ENCODE measurements at places on chromosomes 16 and 17.

DNA sequence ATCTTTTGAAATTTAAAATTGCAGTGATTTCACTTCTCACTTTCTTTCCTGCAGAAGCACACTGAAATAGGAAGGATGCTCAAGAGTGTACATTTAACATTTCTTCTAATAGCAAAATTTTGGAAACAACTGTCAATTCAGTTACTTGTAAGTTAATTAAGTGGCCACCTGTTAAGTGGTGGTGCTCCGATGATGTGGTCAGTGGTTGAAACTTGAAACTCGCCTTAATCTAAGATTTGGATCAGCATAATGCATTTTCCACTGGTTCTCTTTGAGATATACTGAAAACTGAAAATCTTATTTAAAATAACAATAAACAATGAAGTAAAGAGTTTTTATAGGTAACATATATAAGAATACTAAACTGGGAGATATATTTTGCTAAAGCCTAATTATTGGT, 7.0 kb upstream of the MYH8 start:
- no peak for DNase-seq

- no peak for DNase-seq
Observed at GRCh38 chr17:54992797-54993639, 24.5 kb downstream of the STXBP4 start.

GRCh38 chr16:17258848-17259713, 211.7 kb downstream of the XYLT1 start:
- DNase-seq = no peak

DNA sequence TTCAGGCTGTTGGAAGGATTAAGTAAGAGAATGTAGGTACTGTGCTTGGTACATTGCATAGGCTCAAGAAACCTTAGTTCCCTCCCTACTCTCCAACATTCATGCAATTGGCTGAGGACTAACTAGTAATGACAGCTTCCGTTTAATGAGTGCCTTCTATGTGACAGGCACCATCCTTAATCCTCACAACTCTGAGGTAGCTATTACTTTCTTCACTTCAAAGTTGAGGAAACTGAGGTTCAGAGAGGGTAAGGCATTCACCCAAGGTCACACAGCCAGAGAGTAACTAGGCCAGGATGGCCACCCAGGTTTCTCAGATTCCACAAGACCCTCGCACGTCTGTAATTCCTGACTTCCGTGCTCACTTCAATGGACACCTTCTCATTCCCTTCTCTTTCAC, 22.2 kb downstream of the UNC119 start:
- no peak for DNase-seq

DNA sequence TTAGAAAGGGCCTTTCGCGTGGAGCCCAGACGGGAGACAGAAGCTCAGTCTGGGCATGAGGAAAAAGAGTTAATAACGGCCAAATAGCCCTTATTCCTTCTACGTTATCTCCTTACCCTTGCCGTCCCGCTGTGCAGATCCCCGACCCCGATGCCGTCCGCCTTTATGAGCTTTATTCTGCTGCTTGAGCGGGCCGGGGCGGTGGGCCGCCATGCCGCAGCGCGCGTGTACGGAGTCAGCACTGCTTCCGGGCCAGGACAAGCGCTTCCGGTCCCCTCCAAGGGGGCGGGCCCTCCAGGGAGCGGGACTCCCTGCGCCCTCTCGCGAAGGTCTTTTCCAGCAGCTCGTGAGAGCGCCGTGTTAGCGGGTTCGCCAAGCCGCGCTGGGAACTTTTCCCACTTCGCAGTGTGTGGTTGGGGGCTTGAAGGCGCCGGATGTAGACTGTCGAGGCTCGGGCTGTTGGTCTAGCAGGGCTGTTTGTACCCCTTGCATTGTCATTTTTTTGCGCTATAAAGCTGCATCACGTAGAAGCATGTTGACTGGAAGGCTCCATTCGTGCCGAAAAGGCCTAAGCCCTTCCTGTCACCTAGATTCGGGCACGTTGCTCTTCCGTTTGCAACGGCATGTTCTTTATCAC, at the start of gene TSR1:
TSR1 (minus strand) TSS at position 243 of the 637 bp plus-strand sequence; CDS start at position 213, 30 bp downstream.
- peak; percentile 66 for DNase-seq

DNA sequence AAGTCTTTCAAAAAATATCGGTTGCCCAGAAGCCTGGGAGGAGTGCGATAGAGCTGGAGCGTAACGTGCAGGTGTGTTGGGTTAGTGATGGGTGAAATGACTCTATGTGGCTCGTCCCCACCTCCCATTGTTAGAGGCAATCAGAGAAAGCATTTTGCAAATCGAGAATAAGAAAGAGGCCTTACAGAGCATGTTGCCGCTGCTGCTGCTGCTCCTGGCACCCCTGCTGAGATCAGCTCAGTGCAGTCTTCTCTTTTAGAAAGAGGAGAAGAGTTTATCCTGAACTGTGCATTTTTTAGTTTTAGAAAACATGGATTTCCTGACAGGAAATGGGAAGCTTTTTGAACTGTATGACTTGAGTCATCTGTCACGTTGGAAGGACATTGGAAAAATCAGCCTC, 774.5 kb upstream of the RBFOX1 start:
- no peak for DNase-seq

DNA sequence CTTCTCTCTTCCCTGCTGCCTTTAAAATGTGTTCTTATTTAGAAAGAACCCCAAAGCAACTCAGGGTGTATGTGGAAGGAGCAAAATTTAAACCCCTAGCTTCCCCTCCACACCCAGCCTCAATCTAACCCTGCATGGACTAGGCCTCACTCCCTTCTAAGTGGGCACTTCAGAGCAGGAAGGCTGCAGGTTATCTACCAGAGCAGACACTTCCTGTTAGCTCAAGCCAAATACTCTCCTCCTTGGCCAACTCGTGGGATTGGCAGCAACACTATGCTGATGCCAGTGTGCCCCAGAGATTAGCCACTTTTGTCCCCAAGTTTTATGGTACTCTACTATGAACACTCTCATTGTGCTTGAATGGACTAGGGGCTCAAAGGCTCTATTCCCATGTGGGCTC, 35.6 kb downstream of the CCDC42 start:
- DNase-seq = no peak

GRCh38 chr17:46202424-46202823, 9.2 kb upstream of the KANSL1 start:
- no peak for DNase-seq

GRCh38 chr16:86910161-86910769, 331.9 kb downstream of the FOXL1 start:
- no peak for DNase-seq

DNA sequence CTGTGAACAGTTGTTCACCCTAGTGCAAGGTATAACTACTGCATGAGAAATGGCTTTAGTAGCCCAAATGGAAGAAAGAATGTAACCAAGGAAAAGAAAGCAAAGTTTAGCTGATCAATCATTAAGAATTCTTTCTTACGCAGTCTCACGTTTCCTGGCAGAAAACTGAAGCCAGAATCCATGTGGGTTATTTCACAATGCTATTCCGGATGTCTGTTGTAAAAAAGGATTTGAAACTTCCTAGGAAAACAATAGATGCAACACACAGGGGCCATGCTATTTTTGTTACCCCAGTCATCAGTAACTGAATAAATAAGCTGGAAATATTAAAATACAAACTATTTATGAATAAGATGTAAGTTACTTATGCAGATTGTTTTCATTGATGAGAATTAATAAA, 802.5 kb downstream of the CDH8 start:
- DNase-seq = no peak

- DNase-seq = no peak
Observed at GRCh38 chr16:73553941-73554660, 506.2 kb upstream of the ZFHX3 start.

DNA sequence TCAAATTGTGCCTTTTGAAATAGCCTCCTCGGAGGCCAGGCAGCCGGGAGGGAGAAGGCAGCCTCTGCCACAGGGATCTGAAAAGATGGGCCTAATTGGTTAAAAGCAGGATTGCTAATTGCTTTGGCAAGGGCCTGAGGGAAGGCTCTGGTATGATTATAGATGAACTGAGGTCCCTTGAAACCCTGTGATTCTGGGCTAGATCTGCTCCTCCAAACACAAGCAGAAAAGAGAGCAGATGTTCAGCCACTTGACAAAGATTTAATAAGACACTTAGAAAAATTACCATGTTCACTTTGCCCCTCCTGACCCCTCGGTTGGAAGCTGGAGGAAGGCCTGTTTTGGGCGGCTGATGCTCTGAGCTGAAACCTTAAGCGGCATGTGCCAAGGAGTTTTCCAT, 209.5 kb upstream of the MPHOSPH6 start:
- no peak for DNase-seq

DNA sequence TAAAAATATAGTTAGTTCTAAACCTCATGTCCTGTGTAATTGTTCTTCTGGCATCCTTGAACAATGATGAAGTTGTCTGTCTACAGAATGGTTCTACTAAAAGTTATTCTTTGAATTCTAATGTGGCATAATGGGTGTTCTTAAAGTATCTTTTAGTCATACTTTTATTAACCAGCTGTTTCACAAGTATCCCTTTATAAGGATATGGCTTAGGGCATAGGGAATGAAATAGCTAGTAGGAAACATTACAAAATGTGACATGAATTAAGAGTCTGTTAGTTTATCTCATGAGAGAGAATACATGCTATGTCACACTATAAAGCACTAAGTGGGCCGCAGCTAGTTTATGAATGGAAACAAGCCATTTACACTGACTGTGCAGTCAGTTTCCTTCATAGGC, 26.3 kb upstream of the CAPNS2 start:
- DNase-seq = no peak

DNA sequence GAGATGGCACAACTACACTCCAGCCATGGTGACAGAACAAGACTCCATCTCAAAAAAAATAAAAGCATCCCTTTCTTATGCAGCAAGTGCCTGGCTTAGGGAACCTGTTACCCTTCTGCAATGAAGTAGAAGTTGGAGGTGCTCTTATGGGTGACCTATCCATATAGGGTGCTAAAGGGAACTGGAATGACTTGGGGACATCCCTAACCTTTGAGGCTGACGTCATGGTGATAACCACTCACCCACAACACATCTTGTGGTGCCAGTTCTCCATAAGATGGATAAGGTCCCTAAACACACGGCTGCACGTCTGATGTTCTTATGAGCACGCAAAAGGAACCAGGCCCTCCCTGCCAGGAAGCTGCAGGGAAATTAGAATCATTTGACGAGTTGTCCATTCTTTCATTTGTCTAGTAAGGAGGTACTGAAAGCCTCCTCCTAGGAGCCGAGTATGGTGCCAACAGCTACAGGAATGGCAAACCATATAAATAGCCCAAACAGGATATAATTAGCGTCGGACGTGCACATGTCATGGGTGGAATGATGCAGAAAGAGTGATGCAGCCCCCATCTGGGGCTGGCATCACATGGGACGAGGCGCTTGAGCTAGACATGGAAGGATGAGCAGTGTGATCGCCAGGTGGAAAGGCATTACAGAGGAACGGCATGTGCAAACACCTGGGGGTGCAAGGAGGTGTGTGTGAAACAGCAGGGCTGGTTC, 52.5 kb downstream of the ARHGAP27 start:
- DNase-seq = no peak

GRCh38 chr17:16418685-16419068, 3.3 kb downstream of the TRPV2 start:
- DNase-seq = no peak

- no peak for DNase-seq
Observed at GRCh38 chr16:86366481-86366880, 143.8 kb upstream of the FOXF1 start.

- DNase-seq = no peak
Observed at GRCh38 chr17:74968361-74968780, 4.2 kb downstream of the HID1 start.

GRCh38 chr17:58319173-58320162, 9.1 kb downstream of the TSPOAP1 start:
- no peak for DNase-seq

DNA sequence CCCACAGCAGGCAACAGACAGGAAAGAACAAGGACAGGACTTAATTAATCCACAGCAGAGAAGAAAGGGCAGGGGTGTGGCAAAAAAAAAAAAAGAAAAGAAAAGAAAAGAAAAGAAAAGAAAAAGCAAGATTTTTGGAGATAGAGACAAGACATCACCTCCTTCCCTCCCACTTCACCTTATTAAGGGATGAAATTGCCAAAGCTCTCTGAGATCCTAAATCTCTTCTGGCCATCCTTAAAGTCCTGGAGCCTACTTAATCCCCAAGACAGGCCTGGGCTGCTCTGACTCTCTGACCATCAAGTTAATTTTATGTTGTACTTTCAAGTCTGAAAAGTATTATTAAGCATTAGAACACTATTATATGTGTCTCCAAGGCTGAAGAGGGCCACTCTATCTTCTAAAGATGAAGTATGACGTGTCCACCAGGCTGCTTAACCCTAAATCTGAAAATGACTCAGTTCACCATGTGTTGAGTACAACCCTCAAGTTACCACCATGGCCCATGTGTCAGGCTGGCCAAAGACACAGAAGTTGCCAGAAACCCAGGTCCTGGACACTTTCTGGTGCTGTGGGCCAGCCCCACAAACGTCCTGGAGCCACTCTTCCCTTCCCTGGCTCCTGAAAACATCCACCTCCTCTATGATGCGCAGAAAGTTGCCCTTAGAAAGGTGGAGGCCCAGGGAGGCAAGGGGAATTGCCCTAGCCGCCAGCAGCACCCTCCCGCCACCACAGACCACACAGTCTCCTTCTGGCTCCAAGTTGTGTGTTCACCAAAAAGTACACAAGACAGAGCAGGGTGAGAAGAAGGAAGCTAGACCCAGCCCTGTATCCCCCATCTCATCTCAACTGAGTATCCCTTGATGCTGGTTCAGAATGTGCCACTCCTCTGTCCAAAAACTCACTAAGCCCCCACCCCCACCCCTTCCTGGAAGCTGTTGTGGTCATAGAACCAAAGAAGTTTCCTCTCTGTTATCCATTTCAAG, 2.7 kb downstream of the SOCS1 start:
- DNase-seq = no peak

GRCh38 chr16:17275076-17276009, 195.4 kb downstream of the XYLT1 start:
- no peak for DNase-seq

DNA sequence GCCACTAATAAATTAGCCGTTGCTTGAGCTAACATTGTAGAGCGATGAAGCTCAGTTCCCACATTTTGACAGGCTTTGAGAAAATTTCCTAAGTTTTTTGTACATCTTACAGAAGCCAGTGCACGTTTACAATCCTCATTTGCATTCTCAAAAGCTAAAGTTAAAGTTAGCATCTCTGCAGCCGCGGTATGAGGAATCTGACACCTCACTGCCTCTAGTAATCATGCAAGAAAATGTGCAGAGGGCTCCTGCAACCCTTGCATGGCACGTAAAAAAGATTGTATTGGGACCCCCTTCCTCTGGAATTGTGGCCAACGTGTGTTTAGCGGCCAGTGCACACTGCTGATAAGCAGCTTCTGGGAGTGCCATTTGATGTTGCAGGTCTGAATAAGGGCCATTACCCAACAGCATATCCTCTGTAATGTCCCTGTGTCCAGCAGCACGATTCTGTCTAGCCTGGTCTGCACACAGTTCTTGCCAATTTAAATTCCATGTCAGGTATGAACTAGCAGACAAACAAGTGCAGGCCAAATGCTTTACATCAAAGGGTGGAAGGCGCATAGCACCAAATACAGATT, 12.4 kb upstream of the ZNF689 start:
- DNase-seq = no peak

DNA sequence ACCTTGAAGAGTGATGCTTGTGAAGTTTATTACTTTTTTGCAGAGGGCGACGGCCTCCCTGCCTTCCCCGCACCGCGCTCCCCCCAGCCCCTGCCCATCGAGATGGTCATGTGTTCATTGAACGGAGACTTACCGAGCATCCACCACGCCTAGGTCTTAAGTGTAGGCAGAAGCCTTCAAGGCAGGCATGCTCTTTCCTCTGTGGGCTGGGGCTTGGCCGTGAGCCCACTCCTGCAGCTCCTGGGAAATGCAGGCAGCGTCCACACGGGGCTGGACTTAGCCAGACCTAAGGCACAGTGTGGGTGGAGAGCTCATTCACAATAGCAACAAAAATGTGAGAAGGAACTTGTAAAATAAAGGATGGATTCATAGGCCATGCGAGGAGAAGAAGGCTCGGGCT, 19.2 kb downstream of the RNF213 start:
- peak; percentile 59 for DNase-seq
